ENCODE measurements at places on chromosomes 11 and 22.

DNA sequence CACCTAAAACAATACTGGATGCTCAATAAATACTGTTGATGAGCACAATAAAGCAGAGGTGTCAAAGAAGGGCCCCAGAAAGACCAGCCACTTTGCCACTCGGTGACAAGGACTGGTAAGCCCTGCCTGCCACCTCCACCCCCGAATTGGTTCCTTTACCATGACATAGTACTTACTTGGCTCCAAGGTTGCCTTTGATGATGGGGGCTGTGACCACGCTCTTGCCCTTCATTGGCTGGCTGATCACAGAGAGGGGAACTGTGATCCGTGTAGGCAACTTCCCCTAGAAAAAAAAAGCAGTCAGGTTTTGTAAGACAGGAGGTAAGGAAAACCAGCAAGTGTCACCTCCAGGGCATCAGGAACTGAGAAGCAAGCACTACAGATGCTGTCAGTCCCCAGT lies 29.7 kb downstream of the NFRKB start:
- no peak for DNase-seq

DNA sequence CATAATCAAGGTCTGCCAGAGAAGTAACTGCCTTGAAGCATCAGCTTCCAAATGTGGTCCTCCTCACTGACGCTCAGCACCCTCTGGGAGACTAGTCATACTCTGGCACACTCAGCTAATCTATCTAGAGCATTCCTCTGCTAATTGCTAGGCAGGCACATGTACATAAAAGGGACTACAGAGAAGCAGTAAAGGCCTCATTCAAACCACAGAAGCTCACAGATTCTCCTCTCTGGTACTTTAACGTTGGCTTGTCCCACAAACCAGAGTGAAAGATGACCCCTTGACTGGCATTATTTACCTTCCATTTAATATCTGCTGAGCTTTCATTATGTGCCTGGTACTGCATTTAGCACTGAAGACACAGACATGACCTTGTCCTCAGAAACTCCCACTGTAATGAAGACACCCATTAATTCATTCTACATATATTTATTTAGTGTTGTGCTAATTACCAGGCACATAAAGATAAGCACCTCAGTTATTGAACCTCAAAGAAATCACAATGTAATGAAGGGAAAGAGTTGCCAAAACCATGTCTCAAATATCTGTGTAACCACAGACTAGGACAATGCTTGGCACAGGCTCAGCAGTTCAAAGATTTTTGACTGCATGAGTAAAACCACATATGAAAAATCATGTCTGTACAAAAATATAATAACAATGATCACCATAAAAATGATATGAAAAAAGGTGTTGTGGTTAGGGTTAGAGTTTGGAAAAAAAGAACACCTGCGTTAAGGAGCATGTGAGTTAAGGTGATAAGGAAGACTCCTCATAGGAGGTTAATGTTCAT lies 550.4 kb downstream of the DLG2 start:
- DNase-seq: no peak

GRCh38 chr11:117647872-117648271 lies 149.1 kb downstream of the DSCAML1 start:
- no peak for DNase-seq

GRCh38 chr11:79274636-79275331 lies 166.0 kb downstream of the TENM4 start:
- DNase-seq: no peak

DNA sequence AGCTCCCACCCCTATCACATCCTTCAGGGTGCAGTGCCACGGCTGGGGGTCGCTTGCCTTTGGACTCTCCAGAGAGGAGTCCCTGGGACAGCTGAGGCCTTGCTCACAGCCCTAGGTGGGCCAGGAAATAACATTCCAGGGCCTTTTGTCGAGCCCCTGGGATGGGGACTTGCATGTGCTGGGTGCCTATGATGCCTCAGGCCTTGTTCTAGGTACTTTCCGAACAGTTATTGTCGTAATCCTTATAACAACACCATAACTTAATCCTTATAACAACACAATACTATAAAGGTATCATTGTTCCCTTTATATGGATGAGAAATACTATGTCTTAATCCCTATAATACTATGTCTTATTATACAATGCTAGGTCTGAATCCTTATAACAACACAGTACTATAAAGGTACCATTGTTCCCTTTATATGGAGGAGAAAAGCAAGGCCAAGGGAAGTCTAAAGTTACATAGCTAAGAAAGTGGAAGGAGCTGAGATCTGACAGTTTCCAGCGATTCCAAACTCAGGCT lies 236.5 kb downstream of the ST3GAL4 start:
- DNase-seq: no peak

DNA sequence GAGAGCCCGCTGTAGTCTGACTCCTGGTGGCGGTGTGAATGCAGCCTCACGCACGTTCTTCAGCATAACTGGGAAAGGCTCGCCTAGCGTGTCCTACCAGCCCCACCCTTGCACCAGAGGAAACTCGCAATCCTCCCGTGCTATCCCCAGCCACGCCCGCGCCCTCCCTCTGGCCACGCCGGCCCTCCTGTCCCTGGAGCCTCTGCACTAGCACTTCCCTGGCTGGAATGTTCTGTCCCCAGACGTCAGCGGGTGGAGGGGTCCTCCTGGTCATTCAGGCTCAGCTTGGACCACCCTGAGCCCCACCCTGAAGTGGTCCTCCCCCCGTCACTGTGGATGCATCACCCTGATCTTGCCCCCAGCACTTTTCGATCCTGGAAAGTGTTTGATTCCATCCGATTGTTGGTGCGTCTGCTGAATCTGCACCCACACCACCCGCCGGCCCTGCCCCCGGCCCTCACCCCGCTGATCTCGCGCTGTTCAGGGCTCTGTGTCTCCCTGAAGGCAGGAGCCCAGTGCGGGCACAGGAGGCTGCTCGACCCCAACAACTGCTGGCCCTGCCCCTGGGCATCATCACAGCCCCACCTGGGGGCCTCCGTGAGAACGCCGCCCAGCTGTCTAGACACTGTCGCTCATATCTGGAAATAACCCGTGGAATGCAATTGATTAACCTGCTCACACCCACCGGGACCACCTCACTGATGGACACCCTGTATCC lies 437.0 kb downstream of the TBC1D22A start:
- DNase-seq: no peak

DNA sequence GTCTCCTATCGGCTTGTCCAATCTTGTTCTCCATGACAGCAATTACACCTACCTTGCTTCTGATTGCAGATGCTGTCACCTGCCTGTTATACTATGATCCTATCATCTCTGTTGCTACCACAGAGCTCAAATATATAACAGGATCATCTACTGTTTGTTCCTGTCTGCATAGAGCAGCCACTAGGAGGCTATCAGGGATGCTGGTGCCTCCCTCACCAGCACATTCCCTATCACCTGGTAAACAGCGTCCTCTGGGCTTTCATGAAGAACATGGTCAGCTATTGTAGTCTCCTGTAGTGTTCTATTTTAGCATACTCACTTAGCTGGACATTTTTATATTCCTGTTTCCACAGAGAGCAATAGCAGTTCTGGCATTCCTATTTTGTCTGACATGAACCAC lies 87.8 kb upstream of the FAT3 start:
- no peak for DNase-seq

DNA sequence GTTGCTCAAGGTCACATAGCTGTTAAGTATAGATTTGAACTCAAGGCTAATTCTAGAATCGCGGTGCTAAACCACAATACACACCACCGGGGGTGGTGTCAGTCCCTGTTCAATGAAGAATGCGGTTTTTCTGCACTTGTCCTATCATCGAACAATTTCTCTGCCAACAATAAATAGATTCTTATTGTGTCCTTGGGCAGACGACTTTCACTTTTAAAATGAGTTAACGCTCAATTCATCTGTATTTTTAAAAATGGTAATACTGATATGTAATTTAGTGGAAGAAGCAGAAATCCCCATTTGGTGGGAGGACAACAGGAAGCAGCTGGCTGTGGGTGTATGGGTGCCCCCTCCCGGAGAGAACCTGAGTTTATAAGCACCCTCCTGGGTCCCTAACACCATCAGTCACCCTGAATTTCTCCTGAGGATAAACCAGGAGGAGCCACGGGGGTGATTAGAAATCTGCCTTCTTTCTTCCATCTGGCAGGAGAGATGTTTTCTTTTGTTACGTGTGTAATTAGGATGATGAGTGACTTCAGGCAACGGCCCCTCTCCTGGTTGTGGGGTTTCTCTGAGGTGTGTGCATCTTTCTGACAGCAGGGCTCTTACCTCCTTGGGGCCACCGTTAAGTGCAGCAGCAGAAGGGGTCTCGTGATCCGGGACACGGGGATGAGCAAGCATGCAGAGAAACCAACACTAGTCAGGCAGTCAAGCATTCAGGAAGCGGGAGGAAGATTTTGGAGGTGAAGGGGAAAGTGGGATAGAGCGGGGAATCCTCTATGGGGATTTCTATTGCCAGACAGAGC lies 87.7 kb downstream of the GRAMD1B start:
- no peak for DNase-seq

DNA sequence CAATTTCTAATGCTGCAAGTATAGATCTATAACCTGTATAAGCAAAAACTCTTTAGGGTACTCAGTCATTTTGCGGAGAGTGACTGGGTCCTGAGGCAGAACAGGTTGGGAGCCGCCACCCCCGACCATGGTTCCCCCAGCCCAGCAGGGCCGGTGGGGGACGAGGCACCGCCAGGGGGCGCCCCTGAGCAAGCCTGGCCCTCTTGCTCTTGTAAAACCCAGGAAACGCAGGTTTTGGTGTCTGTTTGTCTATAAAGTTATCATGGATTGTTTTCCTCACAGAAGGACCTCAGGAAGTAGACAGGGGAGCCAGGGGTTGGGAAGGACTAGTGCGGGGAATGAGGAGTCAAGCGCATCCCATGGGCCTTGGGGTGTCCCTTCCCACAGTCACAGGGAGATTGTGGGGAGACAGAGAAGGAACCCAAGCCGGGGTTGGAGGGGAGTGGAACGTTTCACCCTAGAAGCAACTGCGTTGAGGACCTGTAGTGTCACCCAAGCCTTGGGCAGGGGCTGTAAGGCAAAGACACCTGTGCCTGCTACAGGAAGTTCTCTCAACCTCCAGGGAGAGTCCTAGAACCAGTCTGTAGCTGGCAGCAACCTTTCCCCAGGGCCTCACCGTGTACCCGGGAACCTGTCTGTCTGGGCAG lies 26.4 kb downstream of the KCTD17 start:
- DNase-seq: no peak

- DNase-seq: no peak
Measured at GRCh38 chr22:20436307-20436767, 1.3 kb downstream of the SCARF2 start.

DNA sequence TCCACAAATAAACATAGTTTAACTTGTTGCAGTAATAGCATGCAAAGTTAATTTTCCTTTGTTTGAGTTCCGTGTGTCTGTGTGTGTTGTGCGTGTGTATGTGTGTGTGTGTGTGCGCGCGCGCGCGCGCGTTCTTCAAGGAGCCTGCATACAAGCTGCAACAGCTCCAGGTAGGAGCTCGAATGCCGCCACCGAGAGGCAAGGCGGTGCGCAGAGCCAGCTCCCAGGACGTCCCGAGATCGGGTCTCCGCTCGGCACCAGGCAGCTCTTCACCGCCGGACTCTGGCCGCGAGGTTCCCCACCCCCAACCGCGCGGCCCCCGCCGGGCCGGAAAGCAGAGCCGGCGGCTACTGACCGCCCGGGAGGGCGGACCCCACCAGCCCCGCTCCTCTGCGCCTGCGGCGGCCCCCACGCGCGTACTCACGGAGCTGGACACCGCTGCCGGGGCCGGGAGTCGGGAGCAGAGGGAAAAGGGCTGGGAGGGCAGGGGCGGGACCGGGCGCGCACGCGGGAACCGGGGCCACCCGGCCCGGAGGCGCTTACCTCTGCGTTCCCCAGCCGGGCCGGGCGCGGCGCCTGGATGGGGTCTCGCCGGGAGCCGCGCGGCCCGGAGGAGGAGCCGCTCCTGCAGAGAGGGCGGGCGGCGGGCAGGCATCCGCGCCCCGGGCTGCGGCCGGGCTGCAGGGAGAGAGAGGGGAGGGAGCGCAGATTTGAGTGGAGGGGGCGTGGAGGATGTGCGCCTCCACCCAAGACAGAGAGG lies 40.4 kb upstream of the AKIP1 start:
- no peak for DNase-seq

- DNase-seq: no peak
Measured at GRCh38 chr11:76629116-76629852, 41.3 kb downstream of the LRRC32 start.

DNA sequence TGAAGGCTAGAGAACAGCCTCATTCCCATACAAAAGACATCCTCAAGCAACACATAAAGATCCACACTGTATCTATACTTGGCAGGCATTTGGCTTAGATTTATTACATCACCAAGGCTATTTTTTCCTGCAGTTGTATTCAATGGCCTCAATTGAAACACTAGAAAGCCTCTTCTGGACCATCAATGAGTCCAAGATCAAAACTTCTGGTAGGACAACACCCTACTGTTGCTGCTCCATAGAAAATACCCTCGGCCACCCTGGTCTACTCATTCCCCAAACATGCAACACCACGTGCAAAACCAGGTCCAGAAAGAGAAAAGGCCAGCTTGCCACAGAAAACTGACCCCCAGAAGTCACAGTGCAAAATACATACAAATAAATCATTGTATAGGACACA lies 56.9 kb upstream of the CADM1 start:
- no peak for DNase-seq

GRCh38 chr11:74574563-74574962 lies 17.8 kb upstream of the POLD3 start:
- DNase-seq: no peak

GRCh38 chr11:12354750-12355545 lies 22.4 kb upstream of the PARVA start:
- no peak for DNase-seq

DNA sequence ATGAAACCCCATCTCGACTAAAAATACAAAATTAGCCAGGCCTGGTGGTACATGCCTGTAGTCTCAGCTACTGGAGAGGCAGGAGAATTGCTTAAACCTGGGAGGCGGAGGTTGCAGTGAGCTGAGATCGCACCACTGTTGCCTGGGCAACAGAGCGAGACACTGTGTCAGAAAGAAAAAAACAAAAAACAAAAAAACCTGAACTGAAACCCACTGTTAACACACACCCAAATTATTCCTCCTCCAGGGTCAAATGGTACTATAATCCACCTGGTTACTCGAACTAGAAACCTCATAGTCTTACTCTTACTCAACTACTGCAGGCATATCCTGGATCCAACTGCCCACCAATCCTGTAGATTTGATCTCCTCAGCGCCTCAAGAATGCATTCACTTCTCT lies 35.5 kb downstream of the USP28 start:
- no peak for DNase-seq

Measured in amygdala (tissue), 56 donors.